Left forelimb (tissue), 1 donor: ENCODE measurements at places on chromosomes 5 and 9.

- DNase-seq: no peak
Observed at GRCh38 chr9:94991961-94992907, 265.7 kb downstream of the AOPEP start.

DNA sequence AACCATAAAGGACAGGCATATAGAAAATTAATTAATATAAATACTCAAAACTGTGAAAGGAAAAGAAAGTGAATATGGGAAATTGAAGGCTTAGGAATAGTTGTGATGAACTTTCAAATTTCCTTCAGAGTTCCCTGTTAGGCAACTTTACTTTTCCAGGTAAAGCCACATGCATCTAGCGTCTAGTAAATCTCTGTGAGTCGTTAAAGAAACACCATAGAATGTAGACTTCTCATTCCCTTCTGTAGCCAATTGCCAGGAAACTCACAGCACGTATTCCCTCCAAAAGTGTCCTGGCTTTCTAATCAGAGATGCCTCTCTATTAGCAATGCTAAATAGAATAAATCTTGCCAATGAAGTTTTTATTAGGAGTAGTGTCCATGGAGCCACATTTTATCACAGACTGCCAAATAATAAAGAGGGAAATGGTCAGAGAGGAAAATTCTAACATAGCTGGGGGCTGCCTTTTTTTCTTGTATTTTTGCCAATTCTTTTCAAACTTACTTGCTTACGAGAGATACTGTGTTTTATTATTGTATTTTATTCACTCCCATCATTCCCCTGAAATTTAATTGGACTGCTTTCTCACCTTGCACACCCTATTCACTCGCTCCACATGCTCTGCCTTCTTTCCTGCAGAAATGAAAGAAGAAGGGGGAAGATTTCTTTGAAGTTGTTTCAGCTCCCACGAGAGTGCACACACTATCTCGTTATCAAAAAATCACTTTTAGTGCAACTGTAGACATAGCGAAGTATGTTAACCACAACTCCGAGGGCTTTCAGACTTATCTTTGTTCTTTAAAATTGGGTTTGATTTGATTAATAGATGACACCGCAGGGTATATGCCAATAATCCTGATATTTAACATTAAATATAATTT is 439.0 kb downstream of the CSNK1G3 start:
- DNase-seq: no peak

DNA sequence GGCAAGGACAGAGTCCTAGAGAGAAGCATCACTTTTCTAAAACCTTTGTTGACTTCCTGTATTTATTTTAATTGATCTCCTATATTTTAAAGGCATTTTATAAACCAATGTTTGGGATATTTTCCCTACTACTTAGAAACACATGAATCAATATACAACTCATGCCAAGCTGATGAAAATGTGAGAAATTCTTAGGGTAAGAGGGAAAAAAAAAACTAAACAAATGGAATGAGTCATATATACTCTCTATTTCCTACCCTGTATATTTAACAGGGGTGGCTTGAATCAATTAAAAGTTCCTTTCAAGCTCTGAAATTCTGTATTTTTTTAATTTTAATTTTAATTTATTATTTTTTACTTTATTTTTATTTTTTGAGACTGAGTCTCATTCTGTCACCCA is 19.6 kb downstream of the BAAT start:
- DNase-seq: no peak

DNA sequence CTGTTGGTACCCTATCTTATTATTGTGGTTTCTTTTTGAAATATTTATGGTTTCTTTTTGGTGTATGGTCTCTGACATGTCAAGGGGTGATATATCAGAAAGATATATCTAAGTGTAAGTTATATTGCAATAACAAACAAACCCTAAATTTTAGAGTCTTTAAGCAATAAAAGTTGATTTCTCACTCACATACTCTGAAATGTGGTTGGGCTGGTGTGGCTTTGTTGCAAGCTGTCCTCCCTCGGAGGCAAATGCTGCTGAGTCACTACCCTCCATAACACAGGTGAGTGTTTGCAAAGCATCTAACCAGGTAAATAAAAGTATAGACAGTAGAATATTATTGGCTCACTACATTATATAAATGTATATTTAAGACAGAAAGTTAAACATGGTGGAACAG is 253.2 kb downstream of the CDH18 start:
- DNase-seq: no peak

- no peak for DNase-seq
Observed at GRCh38 chr9:3361116-3361515, 164.7 kb downstream of the RFX3 start.

- no peak for DNase-seq
Observed at GRCh38 chr9:106648799-106649198, 214.2 kb upstream of the ZNF462 start.

DNA sequence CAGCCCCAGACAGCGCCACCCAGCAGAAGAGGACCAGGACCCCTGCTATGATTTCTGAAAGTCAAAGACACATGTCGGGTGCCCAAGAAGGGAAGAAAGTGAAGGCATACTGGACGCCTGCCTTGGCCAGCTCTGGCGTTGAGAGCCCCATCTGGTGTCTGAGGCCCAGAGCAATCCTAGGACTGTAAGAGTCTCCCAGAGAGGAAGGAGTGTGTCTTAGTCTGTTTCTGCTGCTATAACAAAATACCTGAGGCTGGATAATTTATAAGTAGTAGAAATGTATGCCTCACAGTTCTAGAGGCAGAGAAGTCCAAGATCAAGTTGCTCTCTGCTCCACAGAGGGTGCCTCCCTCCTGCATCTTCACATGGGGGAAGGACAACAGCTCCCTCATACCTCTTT is 10.8 kb downstream of the RASGEF1C start:
- no peak for DNase-seq
